ENCODE measurements at places on chromosomes 16 and 17.

- no peak for DNase-seq
These were observed 656.1 kb upstream of the SOX9 start for GRCh38 chr17:71464751-71465150.

DNA sequence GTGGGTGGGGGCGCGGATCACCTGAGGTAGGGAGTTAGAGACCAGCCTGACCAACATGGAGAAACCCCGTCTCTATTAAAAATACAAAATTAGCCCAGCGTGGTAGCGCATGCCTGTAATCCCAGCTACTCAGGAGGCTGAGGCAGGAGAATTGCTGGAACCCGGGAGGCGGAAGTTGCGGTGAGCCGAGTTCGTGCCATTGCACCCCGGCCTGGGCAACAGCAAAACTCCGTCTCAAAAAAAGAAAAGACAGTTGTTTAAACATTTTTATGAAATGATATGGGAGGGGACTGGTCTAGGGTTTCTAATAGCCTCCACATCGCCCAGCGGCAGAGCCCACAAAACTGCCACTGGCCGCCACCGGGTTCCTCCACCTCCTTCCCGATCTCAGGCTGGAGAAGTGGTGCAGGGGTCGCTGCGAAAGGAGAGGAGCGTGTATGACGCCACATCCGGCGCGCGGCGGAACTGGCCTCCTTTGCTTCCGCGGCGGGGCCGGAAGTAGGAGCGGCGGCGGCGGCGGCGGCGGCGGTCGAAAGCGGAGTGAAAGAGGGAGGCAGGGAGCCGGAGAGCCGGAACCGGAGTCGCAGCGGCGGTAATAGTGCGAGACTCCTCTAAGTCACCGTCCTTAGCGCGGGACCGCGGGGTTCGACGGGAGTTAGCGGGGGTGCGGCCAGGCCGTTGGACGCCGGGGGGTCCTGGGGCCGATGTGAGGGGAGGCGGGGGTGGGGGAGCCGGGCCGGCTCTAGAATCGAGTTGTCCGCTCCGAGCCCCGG is at the start of gene PPP4C:
PPP4C (plus strand) TSS at position 492 of the 773 bp plus-strand sequence. CDS start 384 bp downstream, outside the sequence.
- peak; percentile 80 for DNase-seq

- DNase-seq: no peak
These were observed 187.2 kb upstream of the CHMP6 start for GRCh38 chr17:80804466-80804865.

DNA sequence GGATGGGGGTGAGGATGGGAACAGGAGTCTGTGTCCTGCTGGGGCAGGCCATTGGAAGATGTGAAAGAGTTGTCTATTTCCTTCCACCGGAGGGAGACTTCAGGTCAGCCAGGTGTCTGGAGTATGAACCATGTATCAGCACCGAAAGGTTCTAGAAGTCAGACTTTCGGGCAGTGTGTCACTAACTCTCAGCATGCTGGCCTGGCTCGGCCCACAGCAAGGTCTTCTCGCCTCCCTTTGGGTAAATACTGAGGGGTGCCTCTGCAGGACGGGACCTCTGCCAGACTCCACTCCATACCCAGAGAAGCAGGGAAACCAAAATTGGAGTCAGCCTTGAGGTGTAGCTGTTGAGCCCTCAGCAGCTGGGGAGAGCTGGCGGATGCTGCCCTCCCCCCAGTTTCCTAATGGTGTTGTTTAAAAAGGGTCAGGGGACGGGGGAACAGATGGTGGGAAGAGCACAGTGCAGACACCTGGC is 507 bp downstream of the CIITA start:
- no peak for DNase-seq

DNA sequence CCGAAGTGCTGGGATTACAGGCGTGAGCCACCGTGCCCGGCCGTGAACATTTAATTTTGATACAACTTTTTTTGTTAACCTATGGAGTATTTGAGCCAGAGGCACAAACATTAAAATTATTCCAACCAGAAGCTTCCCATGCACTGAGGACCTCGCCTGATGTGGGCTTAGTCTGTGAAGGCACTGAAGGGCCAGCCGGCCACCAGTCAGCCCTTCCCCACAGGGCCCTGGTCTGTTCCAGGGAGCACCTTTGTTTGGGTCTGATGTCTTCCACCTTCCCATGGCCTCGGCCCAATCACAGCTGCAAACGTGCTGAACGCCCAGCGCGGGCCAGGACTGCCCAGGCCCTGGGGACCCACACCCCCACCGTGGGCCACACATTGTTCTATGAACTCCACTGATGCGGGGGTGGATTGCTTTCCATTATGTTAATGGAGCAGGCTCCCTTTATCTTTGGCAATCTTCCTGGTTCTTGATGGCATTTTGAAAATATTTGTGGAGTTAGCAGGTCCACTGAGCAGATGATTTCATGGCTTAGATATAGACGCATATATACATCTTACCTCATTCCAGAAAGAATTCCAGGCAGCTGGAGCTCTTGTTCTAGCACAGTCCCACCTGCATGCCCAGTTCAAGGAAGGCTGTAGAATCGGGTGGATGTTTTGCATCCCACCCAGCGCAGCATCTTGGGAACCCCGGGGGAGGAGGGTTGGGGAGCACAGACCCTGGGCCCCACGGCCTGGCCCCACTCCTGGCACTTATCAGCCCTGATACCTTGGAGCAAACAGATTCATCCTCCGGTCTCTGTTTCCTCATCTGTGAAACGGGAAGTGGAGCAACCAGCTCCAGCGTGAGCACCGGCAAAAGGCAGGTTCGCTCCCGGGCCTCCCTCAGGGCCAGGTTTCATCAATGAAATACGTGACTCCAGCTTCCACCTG is 14.5 kb downstream of the SPIRE2 start:
- DNase-seq: no peak

DNA sequence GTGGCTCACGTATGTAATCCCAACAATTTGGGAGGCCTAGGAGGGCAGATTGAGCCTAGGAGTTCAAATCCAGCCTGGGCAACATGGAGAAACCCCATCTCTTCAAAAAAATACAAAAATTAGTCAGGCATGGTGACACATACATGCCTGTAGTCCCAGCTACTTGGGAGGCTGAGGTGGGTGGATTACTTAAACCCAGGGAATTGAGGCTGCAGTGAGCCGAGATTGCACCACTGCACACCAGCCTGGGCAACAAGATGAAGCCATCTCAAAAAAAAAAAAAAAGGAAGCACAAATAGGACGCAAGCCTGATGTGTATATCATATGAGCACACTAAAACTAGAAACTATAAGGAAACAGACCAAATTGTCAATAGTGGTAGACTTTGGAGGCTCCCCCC is 17.1 kb upstream of the FLCN start:
- DNase-seq: no peak

- no peak for DNase-seq
These were observed 383.8 kb downstream of the ZFHX3 start for GRCh38 chr16:72664056-72664508.

DNA sequence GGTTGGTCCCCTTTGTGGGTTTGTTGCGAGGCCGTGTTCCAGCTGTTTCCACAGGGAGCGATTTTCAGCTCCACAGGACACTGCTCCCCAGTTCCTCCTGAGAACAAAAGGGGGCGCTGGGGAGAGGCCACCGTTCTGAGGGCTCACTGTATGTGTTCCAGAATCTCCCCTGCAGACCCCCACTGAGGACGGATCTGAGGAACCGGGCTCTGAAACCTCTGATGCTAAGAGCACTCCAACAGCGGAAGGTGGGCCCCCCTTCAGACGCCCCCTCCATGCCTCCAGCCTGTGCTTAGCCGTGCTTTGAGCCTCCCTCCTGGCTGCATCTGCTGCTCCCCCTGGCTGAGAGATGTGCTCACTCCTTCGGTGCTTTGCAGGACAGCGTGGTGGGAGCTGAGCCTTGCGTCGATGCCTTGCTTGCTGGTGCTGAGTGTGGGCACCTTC is 27.3 kb upstream of the STH start:
- no peak for DNase-seq

- peak; percentile 75 for DNase-seq
These were observed 15.0 kb upstream of the RHOT1 start for GRCh38 chr17:32127158-32127897.

DNA sequence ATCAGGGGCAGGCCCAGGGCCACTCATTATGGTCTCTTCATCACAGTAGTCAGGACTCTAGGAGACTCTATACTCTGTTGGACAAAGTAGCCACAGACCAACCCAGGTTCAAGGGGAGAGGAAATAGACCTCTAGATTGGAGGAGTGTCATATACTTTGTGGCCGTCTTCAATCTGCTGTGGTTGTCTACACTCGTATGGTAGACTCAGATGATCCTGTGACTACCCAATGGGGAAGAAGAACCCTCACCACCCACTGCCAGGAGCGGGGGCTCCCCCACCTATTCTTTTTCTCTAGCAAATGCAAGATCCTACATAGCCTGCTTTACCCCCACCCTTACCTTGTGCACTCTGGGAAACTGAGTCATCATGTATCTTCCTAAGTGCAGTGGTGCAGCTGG is 80.5 kb downstream of the KSR1 start:
- no peak for DNase-seq

DNA sequence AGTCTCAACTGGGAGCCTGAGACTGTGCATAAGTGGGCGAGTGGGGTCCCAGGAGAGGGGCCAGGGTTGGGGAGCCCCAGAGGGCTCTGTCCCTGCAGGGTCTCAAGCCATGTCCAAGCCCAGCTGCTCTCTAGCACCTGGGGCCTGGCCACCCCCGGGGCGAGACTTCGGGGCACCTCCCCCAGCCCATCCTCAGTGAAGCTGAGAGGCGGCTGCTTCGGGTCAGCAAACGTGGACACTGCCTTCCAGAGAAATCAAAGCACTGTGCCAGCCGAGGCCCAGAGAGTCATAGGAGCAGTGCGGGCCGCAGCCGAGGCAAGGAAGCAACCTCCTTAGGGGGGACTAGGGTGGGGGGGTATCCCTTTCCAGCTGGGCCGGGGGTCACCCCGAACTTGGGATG is 77.5 kb downstream of the ENGASE start:
- no peak for DNase-seq

GRCh38 chr16:361341-361871 is 8.9 kb upstream of the AXIN1 start:
- no peak for DNase-seq

DNA sequence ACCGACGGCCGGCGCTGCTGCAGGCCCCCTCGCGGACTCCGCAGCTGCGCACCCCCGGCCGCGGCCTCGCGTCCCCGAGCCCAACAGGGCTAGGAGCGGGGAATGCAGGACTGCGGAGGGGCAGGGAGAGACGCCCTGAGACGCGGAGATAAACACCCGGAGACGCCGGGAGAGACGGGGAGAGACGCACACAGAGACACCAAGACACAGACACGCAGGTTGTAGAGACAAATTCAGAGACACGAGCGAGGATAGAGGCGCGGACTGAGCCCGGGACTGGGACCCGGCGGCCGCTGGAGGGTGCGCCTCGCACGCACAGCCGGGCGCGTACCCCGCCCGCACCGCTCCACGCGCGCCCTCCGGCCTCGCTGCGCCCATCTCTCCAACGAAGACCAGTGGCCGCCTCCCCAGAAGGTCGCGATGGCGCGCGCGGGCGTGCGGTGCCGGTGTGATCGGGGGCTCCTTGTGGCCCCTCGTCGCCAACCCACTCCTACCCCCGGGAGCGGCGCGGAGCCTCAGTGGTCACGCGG is 902 bp downstream of the STAC2 start:
- DNase-seq: no peak

DNA sequence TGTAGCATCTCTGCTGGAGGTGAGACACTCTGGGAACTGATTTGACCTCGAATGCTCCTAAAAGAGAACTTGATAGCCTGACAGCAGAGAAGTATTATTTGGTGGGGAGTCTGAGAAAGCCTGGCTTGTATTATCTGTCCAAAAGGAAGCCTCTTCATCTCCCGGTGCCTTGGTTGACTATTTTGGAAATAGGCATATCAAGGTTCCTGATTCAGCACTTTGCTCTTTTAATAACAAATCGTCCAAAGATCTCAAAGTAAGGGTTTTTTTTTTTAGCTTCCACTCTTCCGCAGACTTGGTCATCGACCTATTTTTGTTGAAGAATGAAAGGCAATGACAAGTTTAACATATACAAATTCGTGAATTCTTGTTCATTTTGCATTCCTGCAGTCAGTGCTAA is 14.8 kb downstream of the TMEM186 start:
- no peak for DNase-seq

DNA sequence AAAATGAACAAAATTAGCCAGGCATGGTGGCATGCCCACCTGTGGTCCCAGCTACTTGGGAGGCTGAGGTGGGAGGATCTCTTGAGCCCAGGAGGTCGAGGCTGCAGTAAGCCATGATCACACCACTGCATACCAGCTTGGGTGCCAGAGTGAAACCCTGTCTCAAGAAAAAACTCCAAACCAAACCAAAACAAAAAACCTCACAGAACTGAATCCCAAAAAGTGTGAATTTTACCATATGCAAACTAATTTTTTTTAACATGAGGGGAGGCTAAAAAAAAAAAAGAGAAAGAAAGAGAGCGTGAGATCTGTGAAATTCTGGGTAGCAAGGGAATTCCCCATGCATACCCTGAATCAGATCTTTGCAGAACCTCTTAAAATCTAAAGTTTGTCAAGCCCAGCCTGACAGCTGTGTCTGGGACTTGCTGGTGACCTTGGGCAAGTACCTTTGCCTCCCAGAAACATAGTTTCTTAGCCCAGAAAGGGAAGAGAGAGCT is 17.1 kb upstream of the CDH1 start:
- DNase-seq: no peak

DNA sequence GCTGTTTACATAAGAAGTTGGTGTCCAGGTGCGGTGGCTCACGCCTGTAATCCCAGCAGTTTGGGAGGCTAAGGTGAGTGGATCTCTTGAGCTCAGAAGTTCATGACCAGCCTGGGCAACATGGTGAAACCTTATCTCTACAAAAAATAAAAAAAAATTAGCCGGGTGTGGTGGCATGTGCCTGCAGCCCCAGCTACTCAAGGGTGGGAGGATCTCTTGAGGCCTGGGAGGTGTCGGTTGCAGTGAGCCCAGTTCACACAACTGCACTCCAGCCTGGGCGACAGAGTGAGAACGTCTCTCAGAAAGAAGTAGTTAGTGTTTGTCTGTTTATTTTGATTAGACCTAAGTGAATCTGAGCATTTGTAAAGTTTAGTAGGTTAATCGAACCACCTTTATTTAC is 12.8 kb downstream of the DDX19A start:
- no peak for DNase-seq

- DNase-seq: no peak
These were observed 17.0 kb downstream of the CHD9 start for GRCh38 chr16:53071748-53072301.

DNA sequence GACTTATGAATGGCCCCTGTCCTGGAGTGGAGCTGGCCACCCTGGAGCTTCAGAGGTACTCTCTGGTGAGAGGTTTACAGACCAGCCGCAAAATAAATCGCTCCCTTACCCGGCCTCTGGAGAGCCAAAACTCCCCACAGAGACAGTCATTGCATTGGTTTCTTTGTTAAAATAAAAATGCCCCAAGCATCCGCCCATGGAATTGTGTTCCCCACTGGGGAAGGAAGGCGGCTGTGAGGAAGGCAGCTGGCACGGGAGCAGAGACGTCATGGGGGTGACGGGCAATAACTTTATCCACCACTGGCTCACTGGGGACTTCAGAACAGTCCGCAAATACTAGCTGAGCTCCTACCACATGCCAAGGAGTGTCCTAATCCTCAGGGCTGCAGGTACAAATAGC is 266.2 kb upstream of the FOXF1 start:
- DNase-seq: no peak

GRCh38 chr17:64146418-64147109 is 16.6 kb upstream of the ERN1 start:
- no peak for DNase-seq

GRCh38 chr16:19522397-19522732 is 467 bp upstream of the GDE1 start:
- DNase-seq: no peak

GRCh38 chr16:68223072-68223471 is 12.9 kb downstream of the ESRP2 start:
- DNase-seq: no peak

GRCh38 chr17:6775871-6776405 is at the start of gene FBXO39:
Gene FBXO39, plus strand, starts transcription at chr17:6776215. Its CDS starts 3,654 bp downstream, at chr17:6779869.
- peak; percentile 19 for DNase-seq

All from stimulated activated CD8-positive, alpha-beta memory T cell treated with anti-CD3 and anti-CD28 coated beads, Interleukin-2, amount 100 ng/mL, for 1 hour (primary cell).